ENCODE measurements at places on chromosomes 5 and 9.

- DNase-seq: no peak
These were observed 49.6 kb upstream of the RAPGEF6 start for GRCh38 chr5:131684595-131684994.

DNA sequence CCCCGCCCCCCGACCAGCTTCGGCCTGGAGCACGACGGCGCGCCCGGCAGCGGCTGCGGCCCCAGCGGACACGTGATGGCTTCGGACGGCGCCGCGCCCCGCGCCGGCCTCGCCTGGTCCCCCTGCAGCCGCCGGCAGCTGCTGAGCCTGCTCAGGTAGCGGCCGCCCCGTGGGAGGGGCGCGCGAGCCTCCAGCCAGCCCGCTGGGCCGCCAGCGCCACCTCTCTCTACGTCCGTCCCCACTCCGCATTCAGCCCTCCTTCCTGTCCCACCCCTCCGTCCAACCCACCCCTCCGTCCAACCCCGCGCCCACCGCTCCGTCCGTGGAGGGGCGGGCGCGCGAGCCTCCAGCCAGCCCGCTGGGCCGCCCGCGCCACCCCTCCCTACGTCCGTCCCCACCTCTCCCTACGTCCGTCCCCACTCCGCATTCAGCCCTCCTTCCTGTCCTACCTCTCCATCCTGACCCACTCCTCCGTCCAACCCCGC is 6.5 kb downstream of the ADAMTS13 start:
- no peak for DNase-seq

- DNase-seq: no peak
These were observed 185.9 kb downstream of the MSX2 start for GRCh38 chr5:174910245-174910737.

DNA sequence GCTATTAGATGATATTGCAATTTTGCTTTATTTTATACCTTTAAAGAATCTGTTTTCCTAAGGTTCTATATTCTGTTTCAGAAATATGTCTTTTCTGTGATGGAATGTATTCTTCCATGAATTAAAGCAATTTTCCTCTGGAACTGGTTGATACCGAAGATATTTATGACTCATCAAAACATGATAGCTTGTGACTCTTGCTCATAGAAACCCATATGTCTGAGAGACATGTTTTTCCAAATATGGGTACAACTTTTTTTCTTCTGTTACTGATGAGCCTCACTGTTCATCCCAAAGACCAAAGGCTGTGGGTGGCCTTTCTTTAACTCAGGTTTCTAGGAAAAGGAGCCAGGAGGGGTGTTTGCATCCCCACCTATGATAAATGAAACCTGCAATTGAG is 126.1 kb upstream of the PAPPA start:
- DNase-seq: peak; percentile 79

- DNase-seq: no peak
These were observed at the start of gene CFAP90 for GRCh38 chr5:7850395-7851239. CFAP90 (minus strand) TSS chr5:7851133; CDS start chr5:7851021, 112 bp downstream.

DNA sequence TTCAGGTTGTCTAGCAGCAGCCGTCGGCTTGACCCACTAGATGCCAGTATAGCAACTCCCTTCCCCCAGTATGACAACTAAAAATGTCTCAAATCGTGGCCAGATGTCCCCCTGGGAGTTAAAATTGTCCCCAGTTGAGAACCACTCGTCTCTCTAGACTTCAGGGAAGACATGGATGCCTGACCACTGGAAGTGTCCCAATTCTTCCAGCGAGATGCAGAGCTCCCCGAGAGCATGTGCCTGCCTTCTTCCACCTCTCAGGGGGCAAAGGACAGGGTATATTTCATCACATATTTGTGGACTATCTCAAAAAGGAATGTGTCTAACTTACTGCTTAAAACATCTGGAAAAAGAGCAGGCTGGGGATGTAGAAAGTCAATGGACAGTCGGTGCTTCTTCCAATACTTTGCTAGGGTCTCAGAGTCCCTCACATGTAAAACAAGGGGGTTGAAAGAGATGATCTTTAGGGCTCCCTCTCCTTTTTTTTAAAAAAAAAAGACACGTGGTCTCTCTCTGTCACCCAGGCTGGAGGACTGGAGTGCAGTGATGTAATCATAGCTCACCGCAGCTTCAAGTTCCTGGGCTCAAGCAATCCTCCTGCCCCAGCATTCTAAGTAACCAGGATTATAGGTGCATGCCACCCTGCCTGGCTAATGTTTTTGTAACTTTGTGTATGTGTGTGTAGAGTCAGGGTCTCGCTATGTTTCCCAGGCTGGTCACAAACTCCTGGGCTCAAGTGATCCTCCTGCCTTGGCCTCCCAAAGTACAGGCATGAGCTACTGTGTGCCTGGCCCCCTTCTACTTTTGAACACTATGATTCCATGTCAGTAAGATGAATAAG is 190.6 kb downstream of the DAB2IP start:
- DNase-seq: no peak

DNA sequence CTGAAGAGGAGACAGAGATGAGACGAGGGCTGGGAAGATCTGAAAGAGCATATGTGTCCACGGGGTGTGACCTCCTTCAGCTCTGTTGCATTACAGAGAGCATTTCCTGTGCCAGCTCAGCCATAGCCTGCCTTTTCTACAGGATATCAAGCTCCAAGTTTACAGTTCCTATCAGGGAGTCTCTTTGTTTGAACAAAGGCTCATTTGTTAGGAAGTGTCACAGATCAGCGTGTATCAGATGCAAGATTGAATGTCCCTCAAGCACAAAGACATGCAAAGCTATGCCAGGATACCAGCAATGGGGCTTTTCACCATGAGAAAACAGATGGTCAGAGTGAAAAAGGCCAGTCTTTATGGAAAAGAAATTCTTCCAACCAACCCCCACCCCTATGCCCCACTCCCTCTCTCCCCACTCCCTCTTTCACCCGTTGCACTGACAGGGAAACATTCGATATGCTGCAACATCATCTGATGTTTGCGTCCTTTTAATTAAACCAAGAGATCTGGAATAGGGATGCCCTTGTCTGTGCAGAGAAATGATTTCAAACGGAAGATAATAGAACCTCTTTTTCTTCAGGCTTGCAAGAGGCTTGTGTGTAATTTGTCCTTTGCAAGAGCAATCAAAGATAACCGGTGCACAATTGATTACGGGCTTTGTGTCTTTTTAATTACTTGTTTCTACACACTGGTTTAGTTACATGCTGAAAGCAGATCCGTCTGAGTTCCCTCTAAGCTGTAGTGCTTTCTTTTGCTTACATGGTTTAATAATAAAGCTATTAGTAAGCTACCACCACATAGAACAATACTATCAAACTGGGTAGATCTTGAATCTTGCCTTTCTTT is 263.1 kb upstream of the RGMB start:
- no peak for DNase-seq

DNA sequence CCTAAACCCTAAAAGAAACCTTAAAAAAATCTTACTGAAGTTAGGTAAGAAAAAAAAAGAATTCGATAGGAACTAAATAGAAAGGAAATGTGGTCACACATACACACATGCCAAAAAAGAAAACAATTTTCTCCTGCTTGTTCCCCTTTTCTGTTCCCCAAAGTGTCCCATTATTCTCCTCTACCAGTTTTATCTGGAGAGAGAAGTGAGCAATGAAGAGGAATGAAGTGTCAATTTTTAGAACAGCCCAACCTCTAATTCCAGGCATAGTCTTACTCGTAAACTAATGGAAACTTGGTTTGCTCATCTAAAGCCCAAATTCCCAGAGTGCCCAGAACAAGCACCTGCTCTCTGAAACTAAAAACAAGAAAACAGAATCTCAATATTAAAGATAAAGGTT is 26.1 kb downstream of the AP3B1 start:
- DNase-seq: no peak

- DNase-seq: no peak
These were observed 974 bp downstream of the CCDC69 start for GRCh38 chr5:151222790-151223446.

GRCh38 chr9:18472435-18472834 is 1.5 kb upstream of the ADAMTSL1 start:
- no peak for DNase-seq

DNA sequence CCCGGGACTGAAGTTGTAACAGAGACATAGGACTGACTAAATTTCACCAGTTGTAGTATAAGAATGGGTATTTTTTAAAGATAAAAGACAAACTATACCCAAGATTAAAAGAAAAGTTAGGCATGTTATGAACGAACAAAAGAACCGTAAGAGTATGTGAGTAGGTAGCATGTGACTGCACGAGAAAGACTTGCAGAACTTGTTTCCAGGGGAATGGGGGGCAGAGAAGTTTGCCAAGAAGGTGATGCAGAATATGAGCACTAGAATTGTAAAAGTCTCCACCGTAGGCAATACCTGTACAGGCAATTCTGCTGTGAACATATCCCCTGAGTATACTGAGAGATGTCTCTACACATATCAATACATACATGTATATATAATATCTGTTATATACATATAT is 614.7 kb downstream of the PRELID2 start:
- DNase-seq: no peak

GRCh38 chr9:123421801-123422455 is 65.9 kb downstream of the CRB2 start:
- no peak for DNase-seq

GRCh38 chr5:113063927-113064326 is 87.3 kb downstream of the DCP2 start:
- no peak for DNase-seq

DNA sequence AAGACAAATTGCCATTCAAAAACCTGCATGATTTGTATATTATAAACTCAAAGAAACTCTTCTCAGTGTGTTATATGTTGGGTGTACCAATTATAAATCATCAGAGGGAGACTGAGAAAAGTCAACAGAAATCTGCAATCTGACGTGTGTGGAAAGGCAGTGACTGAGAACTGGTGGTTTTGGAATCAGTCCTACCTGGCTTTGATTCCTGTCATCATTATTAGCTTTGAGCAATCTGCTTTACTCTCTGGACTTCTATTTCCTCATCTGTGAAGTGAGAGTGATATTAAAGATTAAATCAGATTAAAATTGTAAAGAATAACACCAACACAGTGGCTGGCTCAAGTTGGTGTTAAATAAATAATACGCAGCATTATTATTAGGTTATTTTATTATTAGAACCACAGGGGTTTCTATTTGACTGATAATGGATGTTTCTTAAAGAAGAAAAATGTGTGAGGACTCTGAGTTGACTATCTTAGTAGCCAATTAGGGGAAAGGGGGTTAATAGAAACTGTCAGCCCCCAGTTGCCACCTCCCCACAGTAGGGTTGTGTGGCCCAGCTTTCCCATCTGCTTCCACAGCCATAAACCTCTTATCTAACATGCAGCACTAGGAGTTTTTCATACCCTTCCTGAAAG is 59.6 kb downstream of the SNCAIP start:
- no peak for DNase-seq

DNA sequence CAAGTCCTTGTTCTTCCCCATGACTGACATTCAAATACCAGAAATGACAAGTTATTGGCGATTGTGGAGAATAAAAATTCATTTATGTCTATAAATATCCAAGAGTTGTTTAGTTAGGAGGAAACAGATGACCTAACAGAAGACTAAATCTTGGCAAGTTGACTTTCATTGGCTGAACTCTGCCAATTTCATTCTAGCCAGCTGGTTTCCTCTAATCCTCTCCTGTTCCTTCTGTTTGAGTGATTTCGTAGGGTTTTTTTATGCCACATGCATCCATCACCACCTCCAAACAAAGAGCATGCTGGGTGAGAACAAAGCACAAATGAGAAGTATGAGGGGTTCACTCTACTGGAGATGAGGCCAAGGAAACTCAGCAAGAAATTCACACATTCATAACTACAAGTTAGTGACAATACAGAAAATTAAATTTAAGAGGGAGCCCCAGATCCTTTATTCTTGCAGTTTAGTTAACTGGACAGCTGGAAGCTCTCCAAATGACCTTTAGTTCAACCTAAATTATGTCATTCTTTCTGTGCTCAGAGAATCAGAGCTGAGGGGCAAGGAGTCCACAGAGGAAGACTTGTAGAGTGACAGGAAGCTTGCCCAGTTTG is 932.0 kb downstream of the TLE4 start:
- DNase-seq: no peak

DNA sequence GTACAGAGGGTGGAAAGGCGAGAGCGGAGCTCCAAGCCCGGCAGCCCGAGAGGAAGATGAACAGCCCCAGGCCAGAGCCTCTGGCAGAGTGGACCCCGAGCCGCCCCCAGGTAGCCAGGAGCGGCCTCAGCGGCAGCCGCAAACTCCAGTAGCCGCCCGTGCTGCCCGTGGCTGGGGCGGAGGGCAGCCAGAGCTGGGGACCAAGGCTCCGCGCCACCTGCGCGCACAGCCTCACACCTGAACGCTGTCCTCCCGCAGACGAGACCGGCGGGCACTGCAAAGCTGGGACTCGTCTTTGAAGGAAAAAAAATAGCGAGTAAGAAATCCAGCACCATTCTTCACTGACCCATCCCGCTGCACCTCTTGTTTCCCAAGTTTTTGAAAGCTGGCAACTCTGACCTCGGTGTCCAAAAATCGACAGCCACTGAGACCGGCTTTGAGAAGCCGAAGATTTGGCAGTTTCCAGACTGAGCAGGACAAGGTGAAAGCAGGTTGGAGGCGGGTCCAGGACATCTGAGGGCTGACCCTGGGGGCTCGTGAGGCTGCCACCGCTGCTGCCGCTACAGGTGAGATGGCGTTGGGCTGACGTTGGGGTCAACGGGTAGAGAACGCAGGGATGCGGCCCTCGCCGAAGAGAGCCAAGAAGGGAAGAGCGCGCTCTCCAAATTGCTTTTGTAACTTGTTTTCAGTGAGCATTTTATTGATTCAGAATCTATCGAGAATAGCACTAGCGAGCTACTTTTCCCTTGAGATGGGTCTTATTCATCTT is at the start of gene PTGER4:
TSS of gene PTGER4 (plus strand) at position 3 of the 769 bp plus-strand sequence. CDS start 1,079 bp downstream, outside the sequence.
- no peak for DNase-seq

DNA sequence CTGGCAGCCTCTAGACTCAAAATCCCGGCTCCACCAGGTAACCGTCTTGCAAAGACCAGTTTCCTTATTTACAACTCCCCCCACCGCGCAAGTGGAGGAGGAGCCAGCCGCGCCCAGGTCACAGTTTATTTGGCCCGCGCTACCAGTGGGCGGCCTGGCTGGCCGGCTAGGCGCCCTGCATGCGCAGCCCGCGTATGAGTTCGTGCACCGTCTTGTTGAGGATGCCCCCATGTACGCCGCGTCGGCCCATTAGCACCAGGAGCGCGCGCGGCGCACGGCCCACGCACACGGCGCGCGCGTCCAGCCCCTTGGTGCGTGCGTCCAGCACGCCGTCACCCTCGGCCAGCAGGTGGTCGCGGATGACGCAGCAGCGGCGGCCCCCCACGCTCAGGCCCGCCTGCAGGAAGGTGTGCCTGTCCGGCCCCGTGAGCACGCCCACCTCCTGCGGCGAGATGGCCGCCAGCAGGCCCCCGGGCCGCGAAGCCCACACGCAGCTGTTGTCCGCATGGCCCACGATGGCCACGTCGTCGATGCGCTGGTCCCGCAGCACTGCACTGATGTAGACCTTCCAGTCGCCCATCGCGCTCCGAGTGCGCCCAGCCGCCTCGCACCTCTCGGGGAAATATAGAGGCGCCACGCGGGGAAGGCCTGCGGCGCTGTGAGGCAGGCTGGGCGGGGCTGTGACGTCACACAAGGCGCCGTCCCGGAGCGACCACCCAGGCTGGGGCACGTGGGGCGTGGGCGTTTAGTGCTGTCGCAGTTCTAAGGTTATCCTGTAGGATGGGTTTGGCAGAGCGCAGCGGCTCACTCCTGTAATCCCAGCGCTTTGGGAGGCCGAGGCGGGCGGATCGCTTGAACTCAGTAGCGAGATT is at the start of gene PFN3:
TSS of gene PFN3 (minus strand) at position 665 of the 872 bp plus-strand sequence. CDS start at position 580, 85 bp downstream.
- DNase-seq: no peak

- DNase-seq: no peak
These were observed 29.9 kb upstream of the MVB12B start for GRCh38 chr9:126296687-126297086.

GRCh38 chr5:177553671-177554429 is 513 bp downstream of the FAM193B start:
- DNase-seq: no peak
